ENCODE measurements at places on chromosomes 3 and 15. TPM values are rescaled to one million over a fixed set of nuclear protein-coding genes. Genes with fewer than 3 reads are reported as not detected.

GRCh38 chr3:153640689-153641665 lies 479.0 kb downstream of the RAP2B start:
- no peaks in the 10 kb centered on the region for H3K27me3 ChIP-seq
- no peak overlapping the region for H3K27ac ChIP-seq
- H3K36me3 ChIP-seq = no peaks in the 10 kb centered on the region
- no peaks in the 10 kb centered on the region for H3K4me1 ChIP-seq
- DNase-seq = no peak
- H3K4me3 ChIP-seq = no peak overlapping the region

GRCh38 chr3:13365390-13366379 lies 54.4 kb downstream of the NUP210 start:
- H3K27me3 ChIP-seq = no peaks in the 10 kb centered on the region
- H3K4me3 ChIP-seq = no peak overlapping the region
- no peaks in the 10 kb centered on the region for H3K4me1 ChIP-seq

- no peaks in the 10 kb centered on the region for H3K27me3 ChIP-seq
- no peak for DNase-seq
- no peak overlapping the region for H3K27ac ChIP-seq
- H3K36me3 ChIP-seq = no peaks in the 10 kb centered on the region
- H3K4me3 ChIP-seq = no peak overlapping the region
Measured at GRCh38 chr15:31930967-31931366, 99.3 kb upstream of the CHRNA7 start.

- no peaks in the 10 kb centered on the region for H3K27me3 ChIP-seq
- H3K4me3 ChIP-seq = no peak overlapping the region
- peak overlapping the region; percentile 67 for H3K27ac ChIP-seq
- H3K36me3 ChIP-seq = peaks cover 6% of the 10 kb centered on the region
- peak; percentile 84 for DNase-seq
Measured at GRCh38 chr3:171183042-171183441, 156.5 kb upstream of the SLC2A2 start.

DNA sequence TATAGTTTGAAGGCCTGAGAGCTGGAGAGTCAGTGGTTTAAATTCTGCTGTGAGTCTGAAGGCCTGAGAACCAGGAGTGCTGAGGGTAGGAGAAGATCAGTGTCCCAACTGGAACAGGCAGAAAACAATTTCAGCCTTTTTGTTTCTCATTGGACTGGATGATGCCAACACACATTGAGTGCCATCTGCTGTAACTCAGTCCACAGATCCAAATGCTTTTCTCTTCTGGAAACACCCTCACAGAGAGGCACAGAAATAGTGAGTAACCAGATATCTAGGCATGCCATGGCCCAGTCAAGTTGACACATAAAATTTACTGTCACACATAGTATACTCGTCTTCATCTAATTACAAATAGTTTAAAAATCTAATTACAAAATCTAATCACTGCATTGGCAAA lies 100.8 kb downstream of the NEO1 start:
- H3K27me3 ChIP-seq = no peaks in the 10 kb centered on the region
- no peaks in the 10 kb centered on the region for H3K4me1 ChIP-seq
- no peak for DNase-seq

- H3K4me3 ChIP-seq = no peak overlapping the region
- H3K27me3 ChIP-seq = no peaks in the 10 kb centered on the region
- H3K36me3 ChIP-seq = no peaks in the 10 kb centered on the region
Measured at GRCh38 chr3:4897765-4898453, 81.3 kb upstream of the BHLHE40 start.

- H3K4me1 ChIP-seq = no peaks in the 10 kb centered on the region
- no peak for DNase-seq
- H3K36me3 ChIP-seq = no peaks in the 10 kb centered on the region
- H3K27me3 ChIP-seq = no peaks in the 10 kb centered on the region
- H3K4me3 ChIP-seq = no peak overlapping the region
Measured at GRCh38 chr3:85533586-85533985, 574.8 kb downstream of the CADM2 start.

DNA sequence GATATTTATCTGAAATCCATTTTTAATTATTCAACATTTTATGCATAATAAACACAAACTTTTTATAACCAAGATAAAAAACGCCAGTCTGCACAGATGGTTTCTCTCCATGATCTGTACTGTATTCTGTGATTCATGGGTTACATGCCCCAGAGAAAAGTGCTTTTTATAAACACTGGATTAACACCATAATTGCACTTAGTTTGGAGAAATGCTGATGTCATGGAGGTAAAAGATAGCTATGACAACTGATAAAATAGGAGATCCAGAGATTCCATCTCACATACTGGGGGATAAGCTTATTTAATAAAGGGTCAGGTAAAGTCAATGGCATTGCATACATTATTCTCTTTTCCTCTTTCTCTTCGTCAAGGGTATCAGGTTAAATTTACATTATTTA lies 1460.4 kb upstream of the ALCAM start:
- H3K4me3 ChIP-seq = no peak overlapping the region
- H3K27me3 ChIP-seq = no peaks in the 10 kb centered on the region
- DNase-seq = no peak
- no peaks in the 10 kb centered on the region for H3K4me1 ChIP-seq

DNA sequence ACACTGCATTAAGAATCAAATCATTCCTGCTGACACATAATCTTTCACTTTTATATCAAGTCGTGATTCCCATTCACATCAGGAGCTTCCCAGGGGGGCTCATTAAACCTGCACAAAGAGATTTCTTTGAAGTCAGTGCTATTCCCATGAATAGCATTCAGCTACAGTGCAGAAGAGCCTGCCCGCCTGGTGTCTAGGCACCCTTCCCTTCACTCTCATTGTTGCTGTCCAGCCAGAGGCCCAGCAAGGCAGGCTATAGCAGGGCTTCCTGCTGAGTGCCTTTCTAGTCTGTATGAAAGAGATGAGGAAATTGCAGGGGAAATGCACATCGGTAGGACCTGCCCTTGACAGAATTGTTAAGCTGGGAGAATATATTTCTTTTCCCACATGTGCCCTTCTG lies 4.5 kb upstream of the GJD2 start:
- H3K36me3 ChIP-seq = no peaks in the 10 kb centered on the region
- H3K27me3 ChIP-seq = peaks cover 28% of the 10 kb centered on the region
- no peaks in the 10 kb centered on the region for H3K4me1 ChIP-seq
- H3K4me3 ChIP-seq = no peak overlapping the region
- DNase-seq = no peak
- no peak overlapping the region for H3K27ac ChIP-seq

DNA sequence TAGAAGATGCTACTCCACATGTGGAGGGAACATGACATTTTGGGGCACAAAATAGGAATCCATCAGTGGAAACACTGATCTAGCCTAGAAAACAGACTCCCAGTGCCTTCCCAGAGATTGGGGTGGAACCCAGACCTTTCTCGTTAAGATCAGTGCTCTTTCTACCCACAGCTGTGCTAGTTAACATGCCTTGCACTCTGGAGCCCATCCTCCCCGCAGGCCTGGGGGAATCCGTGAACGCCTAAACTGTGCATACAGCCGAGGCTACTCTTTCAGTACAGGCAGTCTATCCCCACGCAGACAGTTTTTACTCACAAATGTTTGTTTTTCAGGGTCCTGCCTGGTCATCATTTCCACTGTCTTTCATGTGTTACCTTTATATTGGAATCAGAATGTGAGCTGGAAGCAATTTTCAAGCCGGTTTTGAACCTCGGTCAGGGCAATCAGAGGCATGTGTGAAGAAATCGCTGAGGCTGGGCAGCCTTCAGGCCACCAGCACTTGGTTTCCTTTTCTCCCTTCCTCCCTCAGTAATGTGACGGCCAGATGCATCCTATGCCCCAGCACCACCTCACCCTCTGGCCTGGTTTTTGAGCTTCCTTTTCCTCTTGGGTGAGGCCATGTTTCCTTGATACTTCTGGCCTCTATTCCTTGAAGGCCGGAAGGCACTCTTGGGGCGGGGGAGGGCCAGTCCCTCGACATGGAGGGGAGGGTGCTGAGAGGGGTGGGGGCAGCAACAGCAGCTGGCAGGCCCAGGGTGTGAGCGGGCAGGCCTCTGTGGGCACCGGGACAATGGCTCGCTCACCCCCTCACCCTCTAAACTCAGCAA lies 123.6 kb upstream of the GALNT15 start:
- H3K4me1 ChIP-seq = no peaks in the 10 kb centered on the region
- no peaks in the 10 kb centered on the region for H3K36me3 ChIP-seq
- H3K4me3 ChIP-seq = no peak overlapping the region
- H3K27me3 ChIP-seq = peaks cover 6% of the 10 kb centered on the region

DNA sequence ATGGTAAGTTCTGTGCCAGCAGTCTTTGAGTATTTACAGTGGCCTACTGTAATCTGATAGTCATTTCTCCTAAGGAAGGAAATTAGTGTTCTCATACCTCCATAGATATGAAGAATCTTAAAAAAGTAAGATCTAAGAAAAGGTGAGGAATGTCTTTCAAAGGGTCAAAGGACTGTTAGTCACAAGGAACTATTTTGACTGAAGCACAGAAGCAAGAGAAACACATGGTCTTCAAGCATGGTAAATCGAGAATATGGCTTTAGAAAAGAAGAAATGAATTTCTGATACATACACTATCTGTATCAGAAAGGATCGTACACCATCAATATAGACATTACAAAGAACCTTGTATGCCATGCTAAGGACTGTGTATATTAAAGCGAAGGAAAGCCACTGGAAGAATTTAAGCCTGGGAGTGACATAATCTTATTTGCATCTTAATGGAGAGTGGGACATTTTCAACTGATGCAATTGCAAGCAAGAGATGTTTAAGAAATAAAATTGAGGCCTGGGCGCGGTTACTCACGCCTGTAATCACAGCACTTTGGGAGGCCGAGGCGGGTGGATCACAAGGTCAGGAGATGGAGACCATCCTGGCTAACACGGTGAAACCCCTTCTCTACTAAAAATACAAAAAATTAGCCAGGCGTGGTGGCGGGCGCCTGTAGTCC lies 5.5 kb upstream of the ACAP2 start:
- peaks cover 16% of the 10 kb centered on the region for H3K4me1 ChIP-seq
- no peak overlapping the region for H3K27ac ChIP-seq
- H3K4me3 ChIP-seq = no peak overlapping the region
- no peaks in the 10 kb centered on the region for H3K36me3 ChIP-seq

GRCh38 chr3:15292765-15293522 lies 39.4 kb downstream of the SH3BP5 start:
- no peak overlapping the region for H3K4me3 ChIP-seq
- no peaks in the 10 kb centered on the region for H3K36me3 ChIP-seq
- no peak overlapping the region for H3K27ac ChIP-seq
- no peak for DNase-seq
- peaks cover 33% of the 10 kb centered on the region for H3K4me1 ChIP-seq

The GLDN gene
- 0.18 TPM for total RNA-seq

The PDZRN3 gene
- total RNA-seq = 0.07 TPM

The CYP1A2 gene
- not detected for total RNA-seq

The PLSCR5 gene
- not detected for total RNA-seq

The CCR8 gene
- not detected for total RNA-seq

The CTXN2 gene
- total RNA-seq = not detected

The PAQR5 gene
- not detected for total RNA-seq

All from K562 (cell line).